ENCODE measurements at places on chromosomes 16 and 17.

GRCh38 chr16:88297178-88297720 lies 85.5 kb upstream of the ZNF469 start:
- no peak for DNase-seq

DNA sequence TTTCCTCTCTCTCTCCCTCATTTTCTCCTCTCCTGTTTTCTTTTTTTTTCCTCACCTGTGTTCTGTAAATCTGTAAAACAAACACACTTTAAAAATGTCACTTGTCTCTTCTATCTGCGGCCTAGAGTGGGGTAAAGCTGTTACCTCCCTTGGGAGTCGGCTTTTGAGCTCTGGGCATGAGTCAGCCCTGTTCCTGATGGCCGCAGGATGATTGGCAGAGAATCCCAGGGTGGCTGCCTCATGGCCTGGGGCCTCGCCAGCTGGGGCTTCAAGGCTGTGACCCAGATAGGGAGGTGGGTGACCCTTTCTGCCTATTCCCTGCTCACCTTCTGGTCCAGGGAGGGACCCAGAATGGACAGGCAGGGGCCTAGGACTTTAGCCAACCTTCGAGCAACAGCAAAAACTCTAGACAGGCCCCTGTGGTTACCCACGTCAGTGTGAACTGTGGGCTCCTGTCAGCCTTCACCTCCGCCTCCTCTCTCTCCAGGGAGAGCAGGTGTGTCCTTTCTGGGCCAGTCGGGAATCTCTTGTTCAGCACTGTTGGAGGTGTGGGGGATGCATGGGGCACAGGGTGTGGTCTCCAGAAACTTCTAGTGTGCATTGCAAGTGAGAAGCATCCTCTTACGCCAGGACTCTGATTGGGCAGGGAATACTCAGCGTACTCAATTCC lies 87.4 kb downstream of the RAP1GAP2 start:
- no peak for DNase-seq

- DNase-seq: no peak
These were observed 130.6 kb upstream of the TOX3 start for GRCh38 chr16:52677501-52677900.

DNA sequence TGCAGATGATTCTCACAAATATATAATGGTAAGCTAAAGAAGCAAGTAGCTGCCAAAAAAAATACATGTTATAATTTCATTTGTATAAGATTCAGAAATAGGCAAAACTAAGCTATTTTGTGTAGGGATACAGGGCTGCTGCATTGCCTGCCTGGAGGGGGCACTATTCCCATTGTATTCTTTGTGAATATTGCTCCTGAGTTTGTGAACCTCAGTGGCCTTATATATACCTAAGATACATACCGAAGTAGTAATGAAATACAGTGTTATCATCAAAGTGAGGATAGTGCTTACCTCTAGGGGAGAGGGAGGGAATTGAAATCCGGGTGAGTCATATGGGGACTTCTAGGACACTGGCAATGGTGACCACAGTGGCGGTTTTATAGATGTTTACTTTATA lies 53.5 kb downstream of the C17orf58 start:
- no peak for DNase-seq

DNA sequence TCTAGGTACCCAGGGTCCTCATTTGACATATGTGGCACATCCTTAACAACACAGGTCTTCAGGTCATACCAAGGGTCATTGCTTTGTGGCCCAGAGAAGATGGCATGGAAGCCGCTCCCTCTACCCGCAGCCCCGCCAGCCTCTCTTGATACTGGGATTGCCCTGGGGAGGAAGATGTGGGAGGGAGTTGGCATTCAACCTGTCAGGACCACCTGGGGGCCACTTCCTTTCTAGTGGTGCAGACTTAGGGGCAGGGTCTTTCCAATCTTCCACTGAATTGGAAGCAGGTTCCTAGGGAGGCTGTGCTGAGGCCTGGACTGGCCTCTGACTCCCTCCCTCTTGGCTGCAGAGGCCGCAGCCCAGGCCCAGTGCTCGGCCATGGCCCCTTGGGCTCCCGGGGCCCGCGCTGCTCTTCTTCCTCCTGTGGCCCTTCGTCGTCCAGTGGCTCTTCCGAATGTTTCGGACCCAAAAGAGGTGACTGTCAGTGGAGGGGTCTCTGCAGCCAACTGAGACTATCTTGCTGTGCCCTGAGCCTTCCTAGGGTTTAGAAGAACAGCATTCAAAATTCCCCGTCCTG lies 5.1 kb upstream of the HEXIM1 start:
- no peak for DNase-seq

DNA sequence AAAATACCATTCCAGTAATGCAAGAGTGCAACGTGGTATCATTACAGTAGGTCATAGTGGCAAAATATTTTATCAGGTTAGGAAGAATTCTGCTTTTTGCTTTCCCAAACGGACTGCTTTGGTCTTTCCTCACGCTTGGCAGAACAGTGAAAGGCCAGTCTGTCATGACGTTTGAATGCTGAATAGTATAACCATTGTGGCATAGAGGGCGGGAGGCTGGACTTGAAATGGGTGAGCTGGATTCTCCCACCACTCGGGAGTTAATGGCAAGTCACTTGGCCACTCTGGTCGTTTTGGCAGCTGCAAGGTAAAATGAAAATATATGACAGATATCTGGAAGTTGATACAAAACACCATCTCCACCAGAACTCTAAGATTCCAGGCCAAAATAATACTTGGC lies 391.2 kb downstream of the MAF start:
- DNase-seq: no peak
